ENCODE measurements at places on chromosomes 7 and 10.
A peak's percentile ranks its signal among the peaks of the same experiment; 100 is the strongest.

- no peak for DNase-seq
Observed at GRCh38 chr7:20441991-20442441, 111.3 kb downstream of the ITGB8 start.

DNA sequence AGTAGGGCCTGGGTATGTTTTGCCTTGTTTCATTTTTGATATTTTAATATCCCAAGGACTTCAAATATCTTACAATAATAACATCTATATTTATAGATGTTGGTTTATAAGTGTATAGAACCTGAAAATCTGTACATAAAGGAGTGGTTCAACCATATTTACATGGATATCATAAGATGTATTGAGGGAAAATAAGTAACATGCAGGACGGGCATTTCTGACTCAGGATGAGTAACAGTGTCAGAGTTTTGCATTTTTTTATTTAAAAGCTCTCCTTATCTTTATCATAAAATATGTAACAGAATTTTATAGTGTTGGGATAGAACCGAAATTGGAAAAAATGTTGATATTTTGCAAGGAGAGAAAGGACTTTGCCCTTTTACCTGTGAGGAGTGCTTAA is 1438.7 kb downstream of the REEP3 start:
- DNase-seq: no peak

GRCh38 chr10:104540181-104540580 is 100.9 kb upstream of the SORCS3 start:
- DNase-seq: no peak

- no peak for DNase-seq
Observed at GRCh38 chr10:88256013-88256680, 327.0 kb downstream of the RNLS start.

GRCh38 chr7:101580596-101580995 is 48.5 kb downstream of the MYL10 start:
- no peak for DNase-seq

DNA sequence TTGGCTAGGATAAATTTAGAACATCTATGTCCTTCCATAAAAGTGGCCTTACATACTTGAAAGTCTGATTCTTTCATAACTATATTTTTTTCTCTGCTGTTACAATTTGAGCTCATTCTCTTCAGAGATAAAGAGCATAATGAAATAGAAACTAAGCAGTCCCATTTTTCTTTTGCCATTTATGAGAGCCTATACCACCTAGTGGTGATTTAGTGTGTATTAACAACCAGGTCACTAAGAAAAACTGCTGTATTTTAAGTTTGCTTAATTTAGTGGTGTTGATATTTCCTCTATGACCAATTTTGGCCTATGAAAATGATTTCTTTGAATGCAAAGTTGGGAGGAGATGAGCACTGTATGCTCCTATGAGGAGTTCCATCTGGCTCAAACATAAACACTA is 88.7 kb upstream of the ZWINT start:
- DNase-seq: no peak

GRCh38 chr7:25759748-25760147 is 392.2 kb upstream of the NFE2L3 start:
- no peak for DNase-seq

- DNase-seq: no peak
Observed at GRCh38 chr7:94041529-94041928, 37.4 kb upstream of the BET1 start.

DNA sequence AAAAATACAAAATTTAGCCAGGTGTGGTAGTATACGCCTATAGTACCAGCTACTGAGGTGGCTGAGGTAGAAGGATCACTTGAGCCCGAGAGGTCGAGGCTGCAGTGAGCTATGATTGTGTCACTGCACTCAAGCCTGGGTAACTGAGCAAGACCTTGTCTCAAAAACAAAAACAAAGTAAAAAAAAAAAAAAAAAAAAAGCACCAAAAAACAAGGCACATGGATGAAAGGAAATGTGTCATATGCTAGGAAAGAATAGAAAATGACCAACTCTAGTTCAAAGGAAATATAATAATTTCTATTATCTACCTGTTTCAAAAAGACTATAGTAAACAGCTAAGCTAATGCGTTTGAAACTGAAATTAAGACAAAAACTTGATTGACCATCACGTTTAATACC is 33.8 kb downstream of the UBE2H start:
- DNase-seq: no peak

GRCh38 chr7:100034871-100035510 is 14.6 kb upstream of the ZSCAN21 start:
- no peak for DNase-seq

- no peak for DNase-seq
Observed at GRCh38 chr10:9175200-9175599, 1120.7 kb downstream of the GATA3 start.

DNA sequence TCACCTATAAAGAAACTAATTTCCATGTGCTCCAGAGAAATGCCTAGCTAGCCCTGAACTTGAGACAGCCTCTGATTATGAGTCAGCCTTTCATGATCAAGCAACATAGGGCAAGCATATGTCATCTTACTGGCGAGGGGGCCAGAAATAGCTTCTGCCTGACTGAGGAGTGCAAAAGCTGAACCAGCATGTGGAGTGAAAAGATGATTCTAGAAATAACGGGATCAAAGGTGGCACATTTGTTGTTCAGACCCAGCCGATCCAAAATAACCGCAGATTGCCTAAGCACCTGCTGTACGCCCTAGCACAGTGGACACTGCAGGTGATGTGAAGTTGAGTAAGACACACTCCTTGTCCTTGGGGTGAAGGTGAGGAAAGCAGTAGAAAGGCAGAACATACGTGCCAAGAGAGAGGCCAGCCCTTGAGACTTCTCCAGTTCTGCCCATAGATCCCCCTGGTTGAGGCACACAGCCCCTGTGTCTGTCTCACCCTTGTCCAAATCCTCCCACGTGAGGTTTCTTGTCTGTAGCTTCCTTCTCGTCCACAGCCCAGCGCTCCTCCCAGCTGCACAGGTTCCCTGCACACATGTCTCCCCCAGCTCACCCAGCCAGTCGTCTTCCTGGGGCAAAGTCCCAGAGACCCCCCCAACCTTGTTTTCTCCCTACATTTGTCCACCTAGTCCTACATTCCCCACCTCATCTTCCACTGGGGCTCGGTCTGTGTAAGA is 2.8 kb upstream of the BCL7B start:
- DNase-seq: no peak

GRCh38 chr7:117076426-117076943 is 123.2 kb downstream of the ST7 start:
- no peak for DNase-seq

DNA sequence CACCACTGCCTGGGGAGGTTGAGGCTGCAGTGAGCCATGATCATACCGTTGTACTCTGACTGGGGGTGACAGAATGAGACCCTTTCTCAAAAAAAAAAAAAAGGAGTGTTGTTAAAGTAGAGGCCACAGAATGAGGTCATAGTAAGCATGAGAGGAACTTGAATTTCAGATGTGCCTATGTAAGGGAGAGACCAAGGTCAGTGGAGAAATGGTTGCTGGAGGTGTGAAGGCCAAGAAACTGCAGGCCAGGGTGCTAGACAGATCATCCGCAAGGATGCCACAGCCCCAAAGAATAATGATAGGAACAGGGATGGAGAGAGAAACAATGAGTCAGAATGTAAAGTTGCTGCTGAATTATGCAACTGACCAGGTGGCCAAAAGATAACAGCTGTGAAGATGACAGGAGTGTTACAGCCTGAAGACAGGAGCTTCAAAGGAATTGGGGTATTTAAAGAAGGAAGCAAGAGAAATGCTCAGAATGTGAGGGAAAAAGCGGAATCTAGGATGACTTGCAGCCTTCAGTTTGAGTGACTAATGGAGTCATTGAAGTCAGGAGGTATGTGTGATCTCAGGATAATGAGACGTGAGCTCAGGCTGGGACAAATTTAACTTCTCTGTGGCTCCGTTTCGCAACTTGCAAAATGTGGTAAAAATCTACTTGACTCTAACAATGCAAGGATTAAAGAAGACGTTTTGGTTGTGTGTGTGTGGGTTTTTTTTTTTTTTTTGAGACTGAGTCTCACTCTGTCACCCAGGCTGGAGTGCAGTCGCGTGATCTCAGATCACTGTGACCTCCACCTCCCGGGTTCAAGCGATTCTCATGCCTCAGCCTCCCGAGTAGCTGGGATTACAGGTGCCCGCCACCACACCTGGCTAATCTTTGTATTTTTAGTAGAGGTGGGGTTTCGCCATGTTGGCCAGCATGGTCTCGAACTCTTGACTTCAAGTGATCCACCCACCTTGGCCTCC is 22.2 kb downstream of the TYW1B start:
- no peak for DNase-seq

DNA sequence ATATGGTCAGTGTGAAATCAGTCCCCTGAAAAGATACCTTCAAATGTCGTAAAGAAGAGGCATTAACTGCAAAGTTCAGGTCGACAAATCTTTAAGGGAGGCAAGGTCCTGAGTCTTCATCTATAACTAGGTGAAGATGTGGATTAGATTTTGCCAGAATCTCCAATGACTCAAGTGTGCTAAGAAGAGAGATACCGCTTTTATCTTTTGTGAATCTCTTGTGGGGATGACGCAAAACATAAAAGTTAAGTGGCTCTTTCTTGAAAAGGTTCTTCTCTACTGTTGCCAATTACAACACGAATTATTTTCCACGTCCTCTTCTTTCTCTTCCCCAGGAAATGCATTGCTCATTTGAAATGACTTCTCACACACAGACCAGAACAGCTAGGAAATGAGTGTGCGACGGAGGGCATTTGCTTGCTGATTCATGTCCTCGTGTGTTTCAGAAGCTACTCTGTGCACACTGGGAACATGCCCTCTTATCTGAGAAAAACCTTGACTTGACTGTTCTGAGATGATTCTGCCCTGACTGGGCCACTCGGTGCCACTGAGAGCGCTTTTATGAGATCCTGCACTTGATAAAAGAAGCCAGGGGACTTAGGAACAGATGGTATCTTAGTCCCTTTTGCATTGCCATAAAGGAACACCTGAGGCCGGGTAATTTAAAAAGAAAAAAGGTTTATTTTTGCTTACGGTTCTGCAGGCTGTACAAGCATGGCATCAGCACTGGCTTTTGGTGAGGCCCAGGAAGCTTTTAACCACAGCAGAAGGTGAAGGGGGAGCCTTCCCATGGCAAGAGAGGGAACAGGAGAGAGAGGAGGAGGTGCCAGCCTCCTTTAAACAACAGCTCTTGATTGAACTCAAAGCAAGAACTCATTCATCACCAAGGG is 169.5 kb upstream of the PFKP start:
- no peak for DNase-seq

GRCh38 chr10:54769051-54769450 is 32.0 kb downstream of the PCDH15 start:
- no peak for DNase-seq

DNA sequence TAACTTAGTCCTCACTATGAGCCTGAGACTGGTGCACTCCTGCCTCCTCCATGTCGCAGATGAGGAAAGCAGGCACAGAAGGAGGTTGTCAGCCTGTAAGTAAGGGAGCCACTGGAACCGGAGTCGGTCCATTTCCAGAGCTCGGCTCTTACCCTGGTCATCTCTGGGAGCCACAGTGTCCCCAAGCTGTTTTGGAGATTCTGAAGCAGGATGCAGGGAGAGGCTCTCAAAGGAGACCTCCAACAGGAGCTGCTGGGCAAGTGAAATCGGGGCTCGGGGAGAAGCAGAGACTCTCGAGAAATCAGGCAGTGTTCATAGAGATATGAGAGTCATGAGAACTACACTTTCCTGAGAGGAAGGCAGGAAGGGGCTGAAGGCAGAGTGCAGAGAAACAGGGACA is 39.0 kb downstream of the VSTM4 start:
- no peak for DNase-seq

DNA sequence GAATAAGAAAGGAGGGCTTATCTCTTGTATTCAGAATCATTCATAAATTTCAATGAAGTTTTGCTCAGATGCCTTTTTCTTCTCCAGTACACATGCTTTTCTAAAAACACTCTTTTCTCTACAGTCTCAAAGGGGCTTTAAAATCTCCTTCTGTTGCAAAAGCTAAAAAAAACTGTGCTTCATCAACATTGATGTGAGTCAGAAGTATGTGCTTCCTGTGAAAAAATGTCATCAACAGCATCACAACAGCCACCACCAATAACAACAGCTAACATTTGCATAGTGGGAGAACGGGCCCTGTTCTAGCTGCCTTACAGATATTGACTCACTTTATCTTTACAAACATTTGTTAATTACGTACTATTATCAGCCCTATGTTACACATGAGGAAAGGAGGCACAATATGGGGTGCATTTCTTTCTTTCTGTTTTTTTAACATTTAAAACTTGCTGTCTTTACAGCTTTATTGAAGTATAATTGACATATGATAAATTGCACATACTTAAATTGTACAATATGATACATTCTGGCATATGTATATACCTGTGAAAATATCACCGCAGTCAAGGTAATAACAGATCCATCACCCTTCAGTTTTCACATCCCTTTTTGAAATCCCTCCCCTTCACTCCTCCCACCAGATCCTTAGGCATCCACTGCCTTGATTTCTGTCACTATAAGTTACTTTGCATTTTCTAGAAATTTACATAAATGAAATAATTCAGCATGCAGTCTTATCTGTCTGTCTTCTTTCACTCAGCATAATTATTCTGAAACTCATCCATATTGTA is 1605.4 kb upstream of the LRRTM3 start:
- DNase-seq: no peak

GRCh38 chr10:28738200-28738599 is 60.9 kb downstream of the BAMBI start:
- DNase-seq: no peak

- no peak for DNase-seq
Observed at GRCh38 chr10:132421847-132422751, 25.1 kb downstream of the PWWP2B start.

DNA sequence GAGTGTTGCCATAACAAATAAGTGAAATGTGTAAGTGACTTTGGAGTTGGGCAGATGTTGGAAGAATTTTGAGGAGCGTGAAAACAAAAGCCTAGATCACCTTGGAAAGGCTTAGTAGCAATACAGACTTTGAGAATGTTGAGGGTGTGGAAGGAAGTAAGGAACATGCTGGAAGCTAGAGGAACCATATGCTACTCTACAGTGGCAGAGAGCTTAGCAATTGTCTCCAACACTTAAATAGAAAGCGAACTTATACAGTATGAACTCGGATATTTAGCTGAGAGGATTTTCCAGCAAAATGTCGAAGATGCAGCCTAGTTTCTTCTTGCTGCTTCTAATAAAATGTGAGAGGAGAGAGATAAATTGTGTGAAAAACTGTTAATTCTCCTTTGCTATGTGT is 271.2 kb downstream of the ADRA2A start:
- DNase-seq: no peak

DNA sequence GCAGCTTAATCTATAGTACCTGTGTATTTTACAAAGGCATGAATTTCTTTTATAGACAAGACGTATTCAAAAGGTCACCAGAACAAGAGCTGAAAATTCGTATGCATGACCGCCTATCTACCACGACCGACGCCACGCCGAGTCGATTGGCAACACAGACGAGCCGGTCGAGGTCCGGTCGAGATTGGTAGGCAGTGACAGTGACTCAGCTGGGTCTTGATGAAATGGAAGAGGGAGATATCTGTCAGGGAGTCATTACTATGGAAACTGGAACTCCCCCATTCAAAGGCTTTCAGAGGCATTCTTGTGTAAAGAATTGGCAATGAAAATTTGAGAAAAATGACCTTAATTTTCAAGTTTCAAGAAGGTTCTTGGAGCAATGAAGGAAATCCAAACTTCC is 2.1 kb downstream of the ATP5MK start:
- DNase-seq: no peak

GRCh38 chr7:79137942-79138341 is 315.5 kb downstream of the MAGI2 start:
- no peak for DNase-seq

- peak; percentile 100 for DNase-seq
Observed at GRCh38 chr10:72273410-72274212, at the start of gene DDIT4. Gene DDIT4, plus strand, starts transcription at chr10:72273924. Its CDS starts 293 bp downstream, at chr10:72274217.
